CD4-positive, alpha-beta T cell (primary cell): ENCODE measurements at places on chromosomes 5 and 9.
A peak's percentile ranks its signal among the peaks of the same experiment; 100 is the strongest.

GRCh38 chr5:137624786-137625349, 111.0 kb downstream of the KLHL3 start:
- no peak for DNase-seq

DNA sequence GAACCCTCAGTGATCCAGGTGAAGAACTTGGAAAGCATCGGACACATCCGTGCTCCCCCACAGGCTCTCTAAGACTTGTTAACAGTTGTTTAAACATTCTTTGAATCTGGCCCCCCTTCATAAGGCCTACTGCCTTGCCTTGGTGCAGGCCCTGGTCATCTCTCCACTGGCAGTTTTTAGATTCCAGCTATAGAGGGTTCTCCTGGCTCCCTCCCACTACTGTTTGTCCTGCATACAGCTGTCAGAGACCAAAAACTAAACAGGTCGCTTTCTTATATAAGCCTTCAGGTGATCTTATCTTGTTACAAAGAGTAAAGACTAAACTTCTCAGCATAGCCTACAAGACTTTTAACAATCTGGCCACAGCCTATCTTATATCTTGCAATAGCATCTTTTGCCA, 32.3 kb downstream of the NRG2 start:
- no peak for DNase-seq

DNA sequence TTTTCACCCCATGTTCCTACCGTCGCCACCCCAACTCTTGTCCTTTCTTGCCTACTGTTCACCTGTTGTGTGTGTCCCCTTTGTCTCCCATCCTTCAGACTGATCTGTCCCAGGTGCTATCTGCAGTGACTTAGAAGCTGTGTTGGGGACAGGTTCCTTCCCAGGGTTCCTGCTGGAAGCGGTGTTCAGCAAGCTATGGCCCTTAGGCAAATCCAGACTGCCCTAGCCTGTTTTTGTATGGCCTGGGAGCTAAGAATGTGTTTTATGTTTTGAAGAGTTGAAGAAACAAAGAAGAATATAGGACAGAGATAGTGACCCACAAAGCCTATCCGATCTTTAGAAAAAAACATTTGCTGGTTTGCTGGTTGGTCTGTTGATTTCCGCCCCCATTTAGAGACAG, 236.4 kb downstream of the GOLPH3 start:
- DNase-seq: no peak

DNA sequence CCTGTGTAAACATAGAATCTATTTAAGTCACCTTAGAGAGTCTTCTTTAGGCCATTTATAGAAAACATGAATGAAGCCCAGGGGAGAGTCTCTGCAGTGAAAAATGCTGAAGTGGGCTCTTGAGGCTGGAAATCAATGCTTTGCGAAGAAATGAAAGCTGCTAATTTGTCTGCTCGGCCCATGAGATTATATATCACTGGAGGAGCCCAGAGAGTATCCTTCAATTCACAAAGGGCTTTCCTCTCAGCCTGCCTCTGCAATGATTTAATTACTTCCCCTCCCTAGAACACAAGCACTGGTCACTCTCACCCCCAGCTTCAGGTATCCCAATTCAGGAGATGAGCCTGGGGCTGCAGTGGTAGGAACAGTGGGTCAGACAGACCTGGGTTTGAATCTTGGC, 8.2 kb upstream of the DRD1 start:
- no peak for DNase-seq

DNA sequence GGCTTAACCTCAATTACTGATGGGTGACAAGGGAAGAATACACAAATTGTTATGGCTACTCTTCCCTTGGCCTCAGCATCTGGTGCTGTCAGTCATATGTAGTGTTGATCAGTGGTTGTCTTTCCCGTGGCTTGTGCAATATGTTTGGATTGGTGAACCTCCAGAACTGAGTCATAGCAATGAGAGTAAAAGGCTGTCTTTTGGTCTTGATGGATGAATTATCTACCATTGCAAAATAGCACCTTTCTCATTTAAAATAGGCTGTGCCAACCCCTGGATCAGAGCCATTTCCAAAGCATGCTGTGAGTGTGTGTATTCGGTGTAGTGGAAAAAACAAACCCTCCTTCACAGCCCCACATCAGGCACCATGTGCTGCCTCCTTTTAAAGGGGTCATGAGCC, 14.6 kb upstream of the F2R start:
- DNase-seq: no peak

DNA sequence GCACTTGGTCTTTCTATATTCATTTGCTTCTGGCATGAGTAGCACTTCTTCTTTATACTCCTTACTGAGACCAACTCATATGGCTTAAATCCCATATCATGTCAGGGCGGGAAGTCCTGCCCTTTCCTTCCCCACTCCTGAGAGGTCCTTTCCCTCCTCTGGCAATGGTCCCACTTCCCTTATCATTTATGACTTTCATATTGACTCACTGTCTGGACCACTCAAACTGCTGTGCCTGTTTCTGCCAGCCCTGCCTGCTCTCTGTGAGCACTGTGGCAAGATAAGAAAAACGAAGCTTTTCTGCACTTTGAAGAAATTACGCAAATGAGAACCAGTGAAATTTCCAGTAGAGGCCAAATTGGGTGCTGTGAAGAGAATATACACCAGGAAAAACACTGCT, 58.1 kb downstream of the ZNF474 start:
- DNase-seq: no peak

DNA sequence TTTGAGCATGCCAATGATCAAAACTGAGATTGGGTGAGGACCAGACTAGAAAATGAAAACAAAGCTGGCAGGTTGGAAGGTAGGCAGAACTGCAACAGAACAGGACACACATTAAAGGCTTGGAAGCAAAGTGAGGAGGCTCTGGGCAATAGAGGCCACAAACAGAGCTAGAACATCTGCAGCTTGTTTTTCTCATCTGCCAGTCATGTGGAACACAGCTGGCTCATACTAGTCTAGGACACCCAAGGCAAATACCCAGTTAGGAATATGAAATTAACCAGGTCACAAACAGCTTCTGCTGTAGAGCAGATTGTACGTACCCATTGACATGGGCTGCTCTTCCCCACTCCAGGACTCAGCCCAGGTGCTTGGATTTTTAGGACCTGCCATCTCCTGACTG, 61.7 kb downstream of the SPEF2 start:
- no peak for DNase-seq

DNA sequence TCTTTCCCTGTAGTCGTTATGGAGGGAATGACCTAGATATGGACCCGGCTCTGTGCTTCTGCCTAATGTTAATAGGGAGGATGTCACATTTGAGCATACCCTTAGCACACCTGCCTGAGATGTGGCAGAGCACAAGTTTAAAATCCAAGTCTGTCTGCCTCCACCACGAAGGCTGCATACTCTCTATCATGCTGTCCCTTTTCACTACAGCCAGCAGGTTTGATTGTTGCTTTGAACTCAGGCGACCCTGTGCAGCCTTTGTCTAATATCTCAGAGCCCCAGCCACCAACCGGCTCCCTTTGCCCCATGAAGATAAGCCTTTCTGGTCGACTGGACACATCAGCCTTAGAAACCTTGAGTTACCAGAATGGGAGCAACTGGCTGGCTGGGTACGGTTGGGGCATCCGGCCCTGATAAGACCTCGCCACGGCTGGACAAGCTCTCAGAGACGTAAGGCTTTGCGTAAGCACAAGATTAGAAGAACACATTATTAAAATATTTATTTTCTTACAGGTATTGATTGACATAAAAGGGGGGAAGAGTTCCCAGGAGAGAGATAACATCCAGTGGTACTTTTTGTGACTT, 222.0 kb upstream of the TRIM32 start:
- no peak for DNase-seq

- DNase-seq: no peak
These were observed 26.8 kb upstream of the PAX5 start for GRCh38 chr9:37060833-37061232.

GRCh38 chr9:134970719-134971118, 53.0 kb upstream of the FCN1 start:
- DNase-seq: peak; percentile 6

DNA sequence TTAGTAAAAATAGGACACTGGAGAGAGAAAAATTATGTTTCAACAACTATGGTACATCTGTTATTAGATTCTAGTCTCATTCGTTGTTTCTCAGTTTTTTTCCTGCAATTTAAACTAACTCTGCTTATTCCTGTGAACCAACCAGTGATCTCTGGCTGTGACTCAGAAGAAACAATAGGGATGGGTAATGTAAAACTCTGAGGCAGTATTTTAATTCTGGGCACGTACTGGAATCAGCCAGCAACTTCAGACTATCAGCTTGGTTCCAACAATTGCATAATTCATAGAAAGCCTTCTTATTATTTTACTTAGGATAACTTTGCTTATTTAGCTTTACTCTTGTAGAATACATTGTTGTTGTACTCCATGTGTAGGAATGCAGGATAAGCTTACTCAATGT, 28.8 kb downstream of the MLLT3 start:
- no peak for DNase-seq

DNA sequence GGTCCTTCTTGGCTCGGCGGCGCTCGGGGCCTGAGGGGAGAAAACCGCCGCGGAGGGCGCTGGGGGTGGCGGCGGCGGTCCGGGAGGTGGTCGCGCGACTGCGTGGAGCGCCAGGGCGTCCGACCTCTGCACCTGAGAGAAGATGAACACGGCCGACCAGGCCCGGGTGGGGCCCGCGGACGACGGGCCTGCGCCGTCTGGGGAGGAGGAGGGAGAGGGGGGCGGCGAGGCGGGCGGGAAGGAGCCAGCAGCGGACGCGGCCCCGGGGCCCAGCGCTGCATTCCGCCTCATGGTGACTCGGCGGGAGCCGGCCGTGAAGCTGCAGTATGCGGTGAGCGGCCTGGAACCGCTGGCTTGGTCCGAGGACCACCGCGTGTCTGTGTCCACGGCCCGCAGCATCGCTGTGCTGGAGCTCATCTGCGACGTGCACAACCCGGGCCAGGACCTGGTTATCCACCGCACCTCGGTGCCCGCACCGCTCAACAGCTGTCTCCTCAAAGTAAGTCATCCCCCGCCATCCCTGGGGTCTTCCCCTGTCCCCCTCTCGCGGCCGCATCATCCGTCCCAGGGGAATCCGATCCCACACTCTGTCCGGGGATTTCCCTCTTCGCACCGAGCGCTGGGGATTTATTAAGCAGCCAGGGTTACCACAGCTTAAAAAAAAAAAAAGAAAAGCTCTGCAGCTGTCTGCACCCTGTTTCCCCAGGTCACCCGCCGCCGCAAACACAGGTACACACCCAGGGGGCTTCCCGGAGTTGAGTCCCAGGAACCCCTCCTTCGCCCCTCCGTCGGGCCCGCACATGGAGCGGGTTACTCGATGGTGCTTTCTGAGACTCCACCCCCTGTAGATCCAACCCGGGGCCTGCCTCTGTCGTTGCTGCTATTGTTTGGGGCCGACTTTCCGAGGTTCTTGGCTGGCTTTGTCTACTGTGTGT, at the start of gene GTF3C4:
TSS of gene GTF3C4 (plus strand) at position 8 of the 935 bp plus-strand sequence. CDS start at position 143, 135 bp downstream.
- peak; percentile 36 for DNase-seq

DNA sequence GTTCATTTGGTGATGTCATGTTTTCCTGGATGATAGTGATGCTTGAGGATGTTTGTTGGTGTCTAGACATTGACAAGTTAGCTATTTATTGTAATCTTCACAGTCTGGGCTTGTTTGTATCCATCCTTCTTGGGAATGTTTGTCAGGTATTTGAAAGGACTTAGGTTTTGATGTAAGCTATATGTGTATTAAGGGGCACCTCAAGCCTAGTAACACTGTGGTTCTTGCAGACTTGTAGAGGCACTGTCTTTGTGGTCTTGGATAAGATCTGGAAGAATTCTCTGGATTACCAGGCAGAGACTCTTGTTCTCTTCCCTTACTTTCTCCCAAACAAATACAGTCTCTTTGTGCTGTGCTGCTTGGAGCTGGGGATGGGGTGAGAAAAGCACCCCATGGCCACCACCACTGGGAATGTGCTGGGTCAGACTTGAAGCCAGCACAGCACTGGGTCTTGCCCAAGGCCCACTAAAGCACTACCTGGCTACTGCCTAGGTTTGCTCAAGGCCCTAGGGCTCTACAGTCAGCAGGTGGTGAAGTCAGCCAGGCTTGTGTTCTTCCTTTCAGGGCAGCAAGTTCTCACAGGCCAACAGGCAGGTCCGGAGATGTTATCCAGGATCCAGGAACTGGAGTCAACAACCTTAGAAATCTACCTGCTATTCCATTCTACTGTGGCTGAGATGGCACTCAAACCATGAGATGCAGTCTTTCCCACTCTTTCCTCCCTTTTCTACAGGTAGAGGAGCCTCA, 49.3 kb upstream of the GNA14 start:
- no peak for DNase-seq

DNA sequence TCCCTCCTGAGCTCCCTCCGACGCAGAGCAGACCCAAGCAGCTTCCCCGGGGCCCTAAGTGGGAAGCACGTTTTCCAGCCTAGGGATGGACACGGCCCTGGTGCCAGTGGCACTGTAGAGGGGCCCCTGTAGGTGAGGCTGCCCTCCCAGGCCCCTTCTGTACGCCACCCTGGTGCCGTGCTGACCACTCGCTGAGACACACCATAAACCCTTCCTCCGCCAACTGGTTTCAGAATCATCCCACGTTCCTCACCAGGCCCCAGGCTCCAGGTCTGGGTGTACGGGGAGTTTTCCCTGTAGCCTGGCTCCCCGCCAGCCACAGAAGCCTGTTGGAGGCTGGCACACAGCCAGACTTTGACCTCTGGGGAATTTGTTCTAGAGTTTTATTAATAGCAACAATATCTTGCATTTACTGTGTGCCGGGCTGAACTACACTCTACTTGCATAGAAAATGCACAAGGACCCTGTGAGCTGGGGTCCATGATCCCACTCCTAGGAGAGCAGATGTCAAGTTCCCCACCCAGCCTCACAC, 18.2 kb upstream of the WDR38 start:
- no peak for DNase-seq

DNA sequence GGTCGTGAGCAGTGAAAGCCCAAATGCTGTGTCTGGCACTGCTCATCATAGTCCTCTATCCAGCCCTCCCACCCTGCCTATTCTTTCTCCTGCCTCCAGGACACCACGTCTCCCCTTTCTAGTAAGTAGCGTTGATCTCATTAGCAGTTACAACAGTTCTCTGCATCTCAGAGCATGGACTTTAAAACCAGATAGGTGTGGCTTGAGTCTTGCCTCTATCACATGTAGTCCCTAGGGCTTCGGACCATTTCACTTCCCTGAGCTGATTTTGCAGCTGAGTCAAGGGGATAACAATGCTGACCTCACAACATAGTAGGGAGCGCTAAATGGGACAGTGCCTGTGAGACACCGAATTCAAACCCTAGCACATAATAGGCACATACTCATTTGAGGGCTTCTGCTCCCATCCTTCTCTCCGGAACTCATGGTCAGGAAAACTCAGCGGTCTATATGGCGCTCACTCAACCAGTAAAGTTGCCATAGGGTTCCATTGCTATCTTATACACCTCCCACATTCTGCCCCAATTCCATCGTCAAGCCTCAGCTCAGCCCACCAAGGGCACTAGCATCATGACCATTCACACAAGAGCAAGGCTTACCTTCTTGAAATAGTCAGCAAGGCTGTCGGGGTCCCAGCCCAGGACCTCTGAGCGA, 515 bp downstream of the LCP2 start:
- DNase-seq: no peak

GRCh38 chr9:133709015-133709611, 29.0 kb downstream of the SARDH start:
- peak; percentile 59 for DNase-seq
